ENCODE measurements at places on chromosomes 7 and 10.

- DNase-seq: no peak
Observed at GRCh38 chr7:1053002-1053411, 8.7 kb downstream of the GPR146 start.

GRCh38 chr10:68878496-68878895 lies 22.6 kb upstream of the DDX50 start:
- no peak for DNase-seq

DNA sequence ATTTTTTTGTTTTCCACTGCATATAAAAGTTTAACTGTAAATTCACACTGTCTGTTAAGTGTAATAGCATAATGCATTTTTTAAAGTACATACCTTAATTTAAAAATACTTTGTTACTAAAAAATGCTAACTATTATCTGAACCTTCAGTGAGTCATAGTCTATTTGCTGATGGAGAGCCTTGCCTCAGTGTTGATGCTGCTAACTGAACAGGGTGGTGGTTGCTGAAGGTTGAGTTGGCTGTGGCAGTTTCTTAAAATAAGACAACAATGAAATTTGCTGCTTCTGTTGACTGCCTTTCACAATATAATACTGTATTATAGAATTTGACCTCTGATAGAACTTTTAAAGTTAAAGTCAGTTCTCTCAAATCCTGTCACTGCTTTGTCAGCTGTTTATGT lies 72.3 kb upstream of the GATAD1 start:
- DNase-seq: no peak

- DNase-seq: no peak
Observed at GRCh38 chr7:17446340-17446739, 147.9 kb downstream of the AHR start.

- no peak for DNase-seq
Observed at GRCh38 chr7:68488341-68489060, 1109.8 kb upstream of the AUTS2 start.

- no peak for DNase-seq
Observed at GRCh38 chr10:63671317-63671937, 150.2 kb downstream of the REEP3 start.

DNA sequence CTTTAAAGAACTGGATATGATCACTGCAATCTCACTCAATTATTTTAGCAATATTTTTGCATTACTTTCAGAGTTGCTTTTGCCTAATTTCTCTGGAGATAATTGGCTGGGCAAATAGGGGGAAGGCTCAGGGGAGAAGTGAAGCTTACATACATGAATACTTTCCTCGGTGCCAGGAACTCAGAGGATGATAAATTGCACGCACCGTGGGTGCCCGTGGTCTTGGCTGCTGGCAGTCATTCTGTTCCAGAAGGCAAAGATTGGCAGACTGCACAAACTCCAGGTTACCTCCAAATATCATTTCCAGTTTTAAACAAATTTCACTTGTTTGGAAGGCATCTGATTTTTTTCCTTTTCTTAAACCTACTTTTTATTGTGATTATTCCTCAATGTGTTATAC lies 197.8 kb upstream of the TMEM72 start:
- DNase-seq: no peak

DNA sequence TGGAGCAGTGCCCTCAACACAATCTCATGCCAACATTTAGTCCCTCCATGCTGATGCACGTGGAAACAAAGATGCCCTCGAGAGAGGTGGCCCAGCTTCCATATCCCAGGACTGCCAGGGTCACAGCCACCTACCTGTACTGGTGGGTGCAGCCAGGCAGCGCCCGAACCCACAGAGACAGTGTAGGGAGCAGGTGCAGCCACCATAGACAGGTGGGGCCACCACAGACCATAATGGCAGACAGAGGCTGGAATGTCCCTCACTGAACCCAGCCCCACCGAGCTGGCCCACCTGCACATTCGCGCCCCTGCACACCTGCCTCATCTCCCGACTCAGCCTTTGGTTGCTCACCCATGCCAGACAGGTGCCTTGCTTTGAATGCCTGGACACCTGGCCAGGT lies 18.3 kb upstream of the CPXM2 start:
- DNase-seq: no peak

DNA sequence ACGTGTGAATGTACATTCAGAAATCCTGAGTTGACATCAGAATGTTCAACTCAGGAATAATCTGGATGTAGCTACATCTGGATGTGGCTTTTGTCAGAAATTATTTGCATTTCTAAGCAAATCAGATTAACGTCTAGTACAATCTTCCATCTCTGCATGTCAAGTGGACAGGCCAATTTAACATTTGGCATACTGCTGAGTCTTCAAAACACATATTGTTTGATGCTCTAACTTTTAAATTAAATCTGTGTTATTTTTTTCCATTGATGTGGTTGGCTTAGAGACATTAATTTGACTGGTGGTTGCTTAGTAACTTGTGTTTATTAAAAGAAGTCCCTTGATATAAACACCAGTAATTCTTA lies 3.4 kb downstream of the STAMBPL1 start:
- no peak for DNase-seq

- no peak for DNase-seq
Observed at GRCh38 chr7:132437730-132438129, 138.5 kb downstream of the PLXNA4 start.

GRCh38 chr7:87100326-87100725 lies 40.9 kb upstream of the ELAPOR2 start:
- no peak for DNase-seq

- DNase-seq: no peak
Observed at GRCh38 chr10:78746155-78746763, 322.5 kb upstream of the ZMIZ1 start.

- no peak for DNase-seq
Observed at GRCh38 chr7:30650421-30650808, 31.8 kb downstream of the CRHR2 start.

DNA sequence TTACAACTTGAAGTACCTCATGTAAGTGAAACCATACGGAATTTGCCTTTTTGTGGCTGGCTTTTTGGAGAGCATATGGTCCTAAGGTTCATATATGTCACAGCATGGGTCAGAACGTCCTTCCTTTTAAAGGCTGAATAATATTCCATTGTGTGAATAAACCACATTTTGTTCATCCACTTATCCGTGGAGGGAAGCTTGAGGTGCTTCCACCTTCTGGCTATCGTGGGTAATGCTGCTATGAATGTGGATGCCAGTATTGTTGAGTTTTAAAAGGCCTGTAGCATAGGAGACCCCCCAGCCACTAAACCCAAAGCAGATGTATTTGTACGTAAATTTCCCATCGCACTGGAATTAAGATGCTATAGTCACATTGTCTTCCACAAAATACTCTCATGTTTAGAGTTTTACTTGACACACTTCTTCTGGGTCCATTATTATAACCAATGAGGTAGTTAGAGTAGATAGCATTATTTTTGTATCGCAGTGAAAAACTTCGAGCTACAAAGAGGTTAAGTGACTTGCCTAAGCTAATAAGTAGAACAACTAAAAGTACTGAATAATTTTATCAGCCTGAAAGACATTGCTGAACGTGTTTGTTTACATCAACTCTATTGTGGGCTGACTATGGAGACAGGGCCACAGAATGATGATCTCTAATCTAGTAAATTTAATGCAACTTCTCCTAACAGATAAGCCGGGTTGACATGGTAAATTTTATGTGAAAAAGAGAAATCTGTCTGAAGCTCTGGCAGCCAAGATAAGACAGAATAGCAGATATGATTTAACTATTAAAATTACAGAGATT lies 183.0 kb upstream of the CTBP2 start:
- DNase-seq: no peak

DNA sequence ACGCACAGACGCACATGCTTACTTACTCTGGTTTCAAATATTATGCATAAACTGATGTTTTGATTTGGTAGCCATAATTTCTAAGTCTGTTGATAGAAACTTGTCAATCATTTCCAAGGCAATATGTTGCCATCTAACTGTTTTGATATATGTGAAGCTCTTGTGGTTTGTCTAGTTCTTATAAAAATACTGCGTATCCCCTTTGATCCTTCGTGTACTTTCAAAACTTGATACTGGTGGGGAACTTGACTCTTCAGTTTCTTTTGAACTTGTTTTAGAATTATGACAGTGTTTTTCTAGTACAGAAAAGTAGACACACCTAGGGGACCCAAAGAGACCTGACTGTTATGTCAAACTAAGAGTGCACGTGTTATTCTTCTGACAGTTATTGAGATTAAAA lies 708.0 kb downstream of the LRMDA start:
- DNase-seq: no peak

DNA sequence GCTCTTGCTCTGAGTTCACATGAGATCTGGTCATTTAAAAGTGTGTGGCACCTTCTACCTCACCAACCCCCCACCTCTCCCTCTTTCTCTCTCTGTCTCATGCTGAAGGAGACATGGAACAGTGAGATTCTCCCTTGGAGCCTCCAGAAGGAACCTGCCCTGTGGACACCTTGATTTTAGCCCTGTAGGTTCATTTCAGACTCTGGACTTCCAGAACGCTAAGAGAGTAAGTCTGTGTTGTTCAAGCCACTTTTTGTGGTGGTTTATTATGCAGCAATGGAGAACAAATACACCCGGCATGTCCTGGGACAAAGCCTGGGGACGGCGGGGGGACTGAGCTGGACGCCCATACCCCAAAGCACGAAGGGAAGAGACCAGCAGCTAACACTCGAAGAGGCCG lies 20.7 kb upstream of the GIMAP8 start:
- no peak for DNase-seq

GRCh38 chr7:26090927-26091519 lies 61.0 kb upstream of the NFE2L3 start:
- no peak for DNase-seq

DNA sequence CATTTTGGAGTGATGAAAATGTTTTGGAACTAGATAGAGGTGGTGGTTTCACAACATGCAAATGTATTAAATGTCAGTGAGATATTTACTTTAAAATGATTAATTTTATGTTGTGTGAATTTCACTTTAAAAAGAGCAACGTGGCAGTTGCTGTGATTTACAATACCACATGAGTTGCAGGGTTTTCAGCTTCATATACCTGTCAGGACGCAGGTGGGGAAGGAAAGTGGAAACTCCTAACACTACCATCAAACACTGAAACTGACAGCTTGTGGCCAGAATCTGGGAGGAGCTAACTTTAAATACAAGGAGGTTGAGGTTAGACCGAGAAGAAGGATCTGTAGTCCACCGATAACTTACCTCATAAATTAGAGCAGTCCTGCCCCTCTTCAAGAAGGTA lies 168.9 kb upstream of the TMEM72 start:
- DNase-seq: no peak

DNA sequence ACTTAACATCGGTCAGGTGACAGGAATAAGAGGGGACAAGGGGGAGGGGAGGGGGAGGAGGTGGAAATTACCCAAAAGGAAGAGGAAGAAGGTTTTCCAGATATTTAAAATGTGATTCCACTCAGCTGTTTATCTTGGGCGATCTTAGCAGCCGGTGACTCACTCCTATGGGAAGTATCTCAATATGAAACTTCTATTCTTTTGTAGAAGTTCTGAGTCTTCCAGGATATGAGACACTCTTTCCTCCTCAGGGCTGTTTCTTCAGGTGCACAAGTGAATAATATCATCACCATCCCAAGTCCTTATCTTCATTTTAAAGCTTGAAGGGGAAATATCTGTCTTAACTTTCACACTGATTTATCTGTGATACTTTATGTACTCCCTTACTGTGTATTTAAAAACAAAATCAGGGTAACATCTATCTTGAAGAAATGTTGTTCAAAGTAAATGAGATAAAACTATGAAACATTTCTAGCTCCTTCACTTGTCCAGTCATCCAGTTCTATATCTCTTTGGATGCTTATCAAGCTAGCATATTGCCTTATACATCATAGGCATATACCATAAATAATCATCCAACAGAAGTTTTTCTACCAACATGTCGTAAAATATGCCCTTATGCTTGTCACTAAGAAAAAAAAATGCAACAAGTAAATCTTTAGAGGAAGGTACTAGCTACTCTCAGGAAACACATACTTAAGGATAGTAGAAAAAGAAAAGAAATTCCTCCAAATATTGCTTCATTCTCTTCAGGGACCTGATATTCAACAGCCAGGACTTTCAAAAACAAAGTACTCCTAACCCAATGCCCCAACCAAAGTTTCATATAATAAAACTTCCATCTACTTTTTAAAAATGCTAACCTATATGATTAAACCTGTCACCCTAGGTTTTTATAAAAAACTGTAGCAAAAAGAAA lies 13.7 kb downstream of the DOCK4 start:
- DNase-seq: no peak

All from activated T-helper 9 cell treated with anti-CD3 and anti-CD28 coated beads, Interleukin-2, amount 50 U/mL, for 16 hours (primary cell).